ENCODE measurements at places on chromosomes 12 and 14. TPM values are rescaled to one million over a fixed set of nuclear protein-coding genes. Genes with fewer than 3 reads are reported as not detected.

The OTX2 gene
- not detected for total RNA-seq

The KRT75 gene
- not detected for total RNA-seq

The SLC25A47 gene
- not detected for total RNA-seq

The KRT85 gene
- not detected for total RNA-seq

The DTX1 gene
- total RNA-seq: 0.66 TPM

The SYNE3 gene
- total RNA-seq: 72.5 TPM

The OS9 gene
- total RNA-seq: 162 TPM

The FAM177A1 gene
- total RNA-seq: 45.0 TPM

The SLC24A4 gene
- 0.07 TPM for total RNA-seq

The CABP1 gene
- 0.29 TPM for total RNA-seq

The RNU4-1 gene
- total RNA-seq: 2,820 TPM

The TAMALIN gene
- 3.9 TPM for total RNA-seq

The GPX2 gene
- not detected for total RNA-seq
